Stimulated activated CD8-positive, alpha-beta memory T cell treated with anti-CD3 and anti-CD28 coated beads, Interleukin-7, amount 100 ng/mL, for 1 hour (primary cell): ENCODE measurements at places on chromosomes 1 and 21.

DNA sequence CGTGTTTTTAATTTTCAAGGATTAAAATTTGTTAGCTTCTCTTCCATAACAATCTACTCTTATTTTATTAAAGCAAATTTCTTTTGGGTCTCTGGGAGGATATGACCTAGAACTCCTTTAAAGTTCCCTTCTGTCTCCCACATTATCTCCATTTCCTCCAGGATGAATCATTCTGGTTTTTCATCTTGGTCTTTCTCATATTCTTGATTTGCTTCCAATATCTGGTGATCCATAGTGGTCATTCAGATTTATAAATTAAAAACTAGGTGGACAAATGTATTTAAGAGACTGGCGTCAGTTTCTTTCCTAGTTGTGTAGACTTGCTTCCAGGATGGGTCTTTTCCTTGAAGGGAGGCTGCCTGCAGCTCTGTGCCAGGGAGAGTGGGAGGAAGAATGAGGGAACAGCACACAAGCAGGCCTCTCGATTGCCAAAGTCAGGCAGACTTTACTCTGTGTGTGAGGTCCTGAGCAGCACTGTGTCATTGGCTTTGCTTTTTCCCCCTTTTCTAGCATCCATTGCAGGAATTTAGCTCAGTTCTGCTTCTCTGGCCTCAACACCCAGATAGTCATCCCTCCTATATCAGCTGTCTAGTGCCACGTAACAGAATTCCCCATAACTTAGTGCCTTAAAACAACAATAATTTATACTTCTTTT is 48.1 kb upstream of the FOXO6 start:
- no peak for DNase-seq

- DNase-seq: no peak
Observed at GRCh38 chr21:45632637-45633251, 10.8 kb upstream of the PCBP3 start.

- DNase-seq: no peak
Observed at GRCh38 chr1:110846861-110847260, 26.1 kb upstream of the CD53 start.

DNA sequence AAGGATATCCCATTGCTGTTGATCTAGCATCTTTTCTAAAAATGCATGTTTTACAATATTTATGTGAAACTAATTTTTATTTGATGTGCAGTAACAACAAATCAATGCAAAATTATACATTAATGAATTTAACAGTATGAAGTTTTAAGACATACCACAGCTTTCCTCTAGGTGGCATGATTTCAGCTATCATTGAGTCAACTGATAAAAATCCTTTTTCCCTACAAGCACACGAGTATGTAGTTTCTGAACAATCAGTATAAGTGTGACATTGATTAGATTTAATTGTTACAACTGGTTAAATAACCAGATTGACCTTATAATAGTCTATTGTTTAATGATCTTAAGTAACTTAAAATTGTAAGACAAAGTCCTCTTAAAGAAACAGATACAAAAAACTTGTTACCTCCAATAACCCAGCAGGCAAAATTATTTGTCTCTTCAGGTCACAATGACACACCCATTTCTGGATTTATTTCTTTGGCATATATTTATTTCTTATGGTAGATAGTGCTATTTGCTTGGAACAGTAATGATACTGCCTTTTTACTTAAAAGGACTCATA is 5.8 kb upstream of the TGFB2 start:
- no peak for DNase-seq

DNA sequence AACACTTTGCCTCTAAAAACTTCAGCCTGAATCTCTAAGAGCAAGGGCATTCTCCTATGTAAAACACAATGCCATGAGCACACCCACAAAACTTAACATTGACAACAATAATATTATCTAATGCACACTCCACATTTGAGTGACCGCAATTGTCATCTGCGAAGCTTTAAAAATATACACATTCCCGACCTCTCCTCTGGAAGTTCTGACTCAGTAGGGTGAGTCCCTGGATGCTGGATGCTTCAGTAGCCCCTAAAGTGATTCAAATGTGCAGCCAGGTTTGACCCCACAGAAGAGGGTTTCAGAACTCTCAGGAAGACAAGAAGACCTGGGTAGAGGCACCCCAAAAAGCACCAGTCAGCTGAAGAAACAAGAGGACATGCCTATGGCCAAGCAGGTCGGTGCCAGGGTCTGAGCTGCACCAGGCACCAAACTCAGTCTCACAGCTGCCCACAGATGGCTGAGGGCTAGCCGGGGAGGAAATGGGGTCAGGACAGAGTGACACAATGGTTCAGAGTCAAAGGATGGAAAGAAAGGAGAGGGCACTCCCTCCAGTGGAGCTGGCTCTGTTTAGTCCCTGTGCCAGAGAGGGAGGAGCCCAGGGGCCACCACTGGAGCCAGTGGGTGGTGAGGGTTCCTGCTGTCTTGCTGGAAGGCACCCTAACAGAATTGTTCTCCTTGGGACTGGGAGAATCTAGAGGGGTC is 17.4 kb downstream of the PIK3C2B start:
- no peak for DNase-seq

DNA sequence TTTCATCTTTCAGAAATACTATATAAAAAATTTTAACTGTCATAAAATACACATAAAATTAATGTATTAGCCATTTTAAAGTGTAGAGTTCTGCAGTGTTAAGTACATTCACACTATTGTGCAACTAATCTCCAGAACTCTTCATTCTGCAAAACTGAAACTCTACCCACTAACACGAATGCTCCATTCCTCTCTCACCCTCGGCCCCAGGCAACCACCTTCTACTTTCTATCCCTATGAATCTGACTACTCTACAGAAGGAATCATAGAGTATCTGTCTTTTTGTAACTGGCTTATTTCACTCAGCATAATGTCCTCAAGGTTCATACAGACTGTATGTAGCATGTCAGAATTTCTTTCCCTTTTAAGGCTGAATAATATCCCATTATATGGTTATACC is 43.4 kb downstream of the LTN1 start:
- no peak for DNase-seq

GRCh38 chr1:186479162-186479561 is 18.2 kb upstream of the PDC start:
- no peak for DNase-seq
